Dorsolateral prefrontal cortex (tissue), 122 donors: ENCODE measurements at places on chromosomes 16 and 17.

DNA sequence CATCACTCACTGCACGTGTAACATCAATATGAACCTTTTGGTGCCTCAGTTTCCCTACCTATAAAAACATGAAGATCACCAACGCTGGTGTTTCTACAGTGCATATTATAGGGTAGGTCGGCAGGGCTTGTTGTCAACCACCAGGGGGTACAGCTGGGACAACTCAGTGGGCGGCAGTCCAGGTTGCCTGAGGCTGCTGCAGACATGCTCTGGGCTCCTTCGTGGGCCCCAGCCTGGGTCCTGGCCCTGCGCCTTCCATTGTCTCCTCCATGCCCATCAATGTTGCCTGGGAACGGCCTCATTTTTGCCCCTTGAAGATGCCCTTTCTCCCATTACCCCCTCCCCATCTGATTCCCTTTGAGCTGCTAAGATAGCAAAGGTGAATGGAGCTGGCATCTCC lies 89.8 kb downstream of the GSG1L start:
- no peak for DNase-seq

- no peak for DNase-seq
These were observed 71.6 kb downstream of the MYO1D start for GRCh38 chr17:32805029-32805976.

GRCh38 chr16:88956546-88957432 lies 20.2 kb downstream of the CBFA2T3 start:
- DNase-seq, result no peak

GRCh38 chr16:56300891-56301850 lies 109.9 kb downstream of the GNAO1 start:
- DNase-seq, result peak; percentile 68

DNA sequence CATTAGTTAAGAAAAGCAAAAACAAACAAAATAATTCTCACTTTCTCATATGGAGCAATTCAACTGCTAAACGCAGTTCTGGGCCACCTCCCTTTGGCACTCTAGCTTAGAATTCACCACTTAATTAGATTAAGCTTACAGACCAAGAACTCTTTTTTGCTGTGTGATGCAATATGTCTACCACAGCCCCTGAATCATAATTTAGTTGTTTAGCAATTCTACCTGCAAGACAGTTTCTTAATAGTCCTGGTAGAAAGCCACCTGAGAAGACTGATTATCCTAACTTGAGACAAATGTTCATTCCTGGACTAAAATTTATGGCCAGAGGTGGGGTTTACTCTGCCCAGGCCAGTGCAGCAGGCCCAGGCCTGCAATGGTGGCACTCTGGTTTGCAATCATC lies 205.9 kb downstream of the HS3ST3A1 start:
- no peak for DNase-seq

DNA sequence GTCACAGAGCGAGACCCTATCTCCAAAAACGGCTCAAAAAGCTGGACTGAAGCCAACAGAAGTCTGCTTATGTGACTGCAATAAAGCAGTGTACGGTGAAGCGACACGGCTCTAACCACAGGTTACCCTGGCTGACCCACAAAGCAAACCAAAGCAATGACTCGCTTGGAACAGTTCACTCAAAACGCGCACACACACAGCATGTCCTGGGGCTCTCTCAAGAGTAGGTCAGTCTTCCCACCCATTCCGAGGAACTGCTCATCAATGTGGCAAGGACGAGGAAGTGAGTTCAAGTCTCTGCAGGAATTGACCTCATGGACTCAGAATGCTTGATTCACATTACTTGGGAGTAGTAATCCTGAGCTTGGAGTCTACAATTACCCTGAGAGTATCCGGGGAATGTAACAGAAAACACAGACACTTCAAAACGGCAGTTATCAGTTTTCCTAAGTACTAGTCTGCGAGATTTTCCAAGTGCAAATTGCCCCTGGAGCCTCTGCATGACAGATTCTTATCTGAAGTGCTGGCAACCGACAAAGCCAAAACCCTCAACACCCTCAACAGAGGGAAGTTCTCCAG lies 25.4 kb downstream of the PELP1 start:
- no peak for DNase-seq

GRCh38 chr16:10683170-10683569 lies 11.6 kb downstream of the TEKT5 start:
- DNase-seq, result no peak

- no peak for DNase-seq
These were observed 855 bp downstream of the TUFM start for GRCh38 chr16:28845293-28845692.

DNA sequence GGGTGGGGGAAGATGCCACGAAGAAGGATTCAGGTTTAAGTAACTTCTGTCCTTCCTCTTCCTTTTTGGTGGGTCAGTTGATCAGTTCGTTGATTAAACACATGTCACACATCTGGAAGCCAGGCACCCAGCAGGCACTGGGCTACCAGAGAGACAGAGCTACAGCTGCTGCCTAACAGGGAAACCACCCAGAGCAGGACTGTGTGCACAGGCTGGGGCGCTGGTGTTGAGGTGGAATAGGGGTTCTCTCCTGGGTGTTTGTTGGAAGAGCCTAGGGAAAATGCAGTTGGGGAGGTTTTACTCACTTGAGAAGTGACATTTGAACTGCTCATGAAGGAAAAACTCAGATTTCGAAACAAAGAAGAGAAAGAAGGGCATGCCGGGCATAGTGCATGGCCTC lies 152.4 kb downstream of the IRX5 start:
- DNase-seq, result no peak

DNA sequence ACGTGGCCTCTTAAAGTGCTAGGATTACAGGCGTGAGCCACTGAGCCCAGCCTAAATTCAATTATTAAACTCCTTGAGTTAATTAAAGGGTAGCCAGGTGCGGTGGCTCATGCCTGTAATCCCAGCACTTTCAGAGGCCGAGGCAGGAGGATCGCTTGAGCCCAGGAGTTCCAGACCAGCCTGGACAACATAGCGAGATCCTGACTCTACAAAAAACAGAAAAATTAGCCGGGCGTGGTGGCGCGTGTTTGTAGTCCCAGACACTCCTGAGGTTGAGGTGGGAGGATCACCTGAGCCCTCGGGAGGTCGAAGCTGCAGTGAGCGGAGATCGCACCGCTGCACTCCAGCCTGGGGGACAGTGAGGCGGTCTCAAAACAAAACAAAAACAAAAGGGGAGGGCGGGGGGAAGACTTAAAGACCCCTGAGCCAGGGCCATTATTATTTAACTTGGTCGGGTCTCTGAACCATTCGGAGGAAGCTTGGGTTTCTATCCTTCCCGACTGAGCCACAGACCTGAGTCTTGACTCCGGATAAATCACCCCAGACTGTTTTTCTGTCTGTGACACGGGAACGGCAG lies 19.5 kb downstream of the BCL7C start:
- DNase-seq, result no peak

DNA sequence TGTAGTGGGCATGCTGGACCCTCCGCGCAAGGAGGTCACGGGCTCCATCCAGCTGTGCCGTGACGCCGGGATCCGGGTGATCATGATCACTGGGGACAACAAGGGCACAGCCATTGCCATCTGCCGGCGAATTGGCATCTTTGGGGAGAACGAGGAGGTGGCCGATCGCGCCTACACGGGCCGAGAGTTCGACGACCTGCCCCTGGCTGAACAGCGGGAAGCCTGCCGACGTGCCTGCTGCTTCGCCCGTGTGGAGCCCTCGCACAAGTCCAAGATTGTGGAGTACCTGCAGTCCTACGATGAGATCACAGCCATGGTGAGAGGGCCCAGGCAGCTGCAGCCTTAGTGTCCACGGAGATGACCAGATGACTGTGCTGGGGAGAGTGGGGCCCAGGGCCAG lies 22.3 kb downstream of the ATP2A1 start:
- DNase-seq, result no peak

- no peak for DNase-seq
These were observed 161.6 kb downstream of the PPM1E start for GRCh38 chr17:58917228-58917627.

- DNase-seq, result no peak
These were observed 22.1 kb downstream of the CIBAR2 start for GRCh38 chr16:85090181-85090580.

DNA sequence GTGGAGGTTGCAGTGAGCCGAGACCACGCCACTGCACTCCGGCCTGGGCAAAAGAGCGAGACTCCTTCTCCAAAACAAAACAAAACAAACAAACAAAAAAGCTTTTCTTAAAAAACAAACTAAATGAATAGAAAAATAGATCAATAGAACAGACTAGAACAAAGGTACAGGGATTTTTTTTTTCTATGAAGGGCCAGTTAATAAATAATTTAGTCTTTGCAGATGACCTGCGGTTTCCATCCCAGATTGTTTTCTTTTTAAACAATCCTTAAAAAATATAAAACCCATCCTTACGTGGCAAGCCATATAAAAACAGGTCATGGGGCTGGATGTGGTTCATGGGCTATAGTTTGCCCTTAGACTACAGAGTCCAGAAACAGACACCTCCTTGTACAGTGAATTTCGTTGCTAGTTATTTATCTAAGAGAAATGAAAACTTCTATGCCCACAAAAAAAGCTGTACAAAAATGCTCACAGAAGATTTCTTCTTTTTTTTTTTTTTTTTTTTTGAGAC lies 45.4 kb downstream of the CREBBP start:
- DNase-seq, result no peak

- no peak for DNase-seq
These were observed 916 bp downstream of the PAGR1 start for GRCh38 chr16:29816694-29817441.

DNA sequence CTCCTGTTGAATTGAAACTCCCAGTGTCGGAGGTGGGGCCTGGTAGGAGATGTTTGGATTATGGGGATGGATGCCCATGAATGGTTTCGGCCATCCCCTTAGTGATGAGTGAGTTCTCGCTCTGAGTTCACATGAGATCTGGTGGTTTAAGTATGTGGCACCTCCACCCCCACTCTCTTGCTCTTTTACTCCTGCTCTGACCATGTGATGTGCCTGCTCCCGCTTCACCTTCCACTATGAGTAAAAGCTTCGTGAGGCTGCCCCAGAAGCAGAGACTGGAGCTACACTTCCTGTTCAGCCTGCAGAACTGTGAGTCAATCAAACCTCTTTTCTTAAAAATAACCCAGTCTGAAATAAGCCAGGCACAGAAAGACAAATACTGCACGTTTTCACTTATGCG lies 512.4 kb downstream of the HS3ST4 start:
- DNase-seq, result no peak

DNA sequence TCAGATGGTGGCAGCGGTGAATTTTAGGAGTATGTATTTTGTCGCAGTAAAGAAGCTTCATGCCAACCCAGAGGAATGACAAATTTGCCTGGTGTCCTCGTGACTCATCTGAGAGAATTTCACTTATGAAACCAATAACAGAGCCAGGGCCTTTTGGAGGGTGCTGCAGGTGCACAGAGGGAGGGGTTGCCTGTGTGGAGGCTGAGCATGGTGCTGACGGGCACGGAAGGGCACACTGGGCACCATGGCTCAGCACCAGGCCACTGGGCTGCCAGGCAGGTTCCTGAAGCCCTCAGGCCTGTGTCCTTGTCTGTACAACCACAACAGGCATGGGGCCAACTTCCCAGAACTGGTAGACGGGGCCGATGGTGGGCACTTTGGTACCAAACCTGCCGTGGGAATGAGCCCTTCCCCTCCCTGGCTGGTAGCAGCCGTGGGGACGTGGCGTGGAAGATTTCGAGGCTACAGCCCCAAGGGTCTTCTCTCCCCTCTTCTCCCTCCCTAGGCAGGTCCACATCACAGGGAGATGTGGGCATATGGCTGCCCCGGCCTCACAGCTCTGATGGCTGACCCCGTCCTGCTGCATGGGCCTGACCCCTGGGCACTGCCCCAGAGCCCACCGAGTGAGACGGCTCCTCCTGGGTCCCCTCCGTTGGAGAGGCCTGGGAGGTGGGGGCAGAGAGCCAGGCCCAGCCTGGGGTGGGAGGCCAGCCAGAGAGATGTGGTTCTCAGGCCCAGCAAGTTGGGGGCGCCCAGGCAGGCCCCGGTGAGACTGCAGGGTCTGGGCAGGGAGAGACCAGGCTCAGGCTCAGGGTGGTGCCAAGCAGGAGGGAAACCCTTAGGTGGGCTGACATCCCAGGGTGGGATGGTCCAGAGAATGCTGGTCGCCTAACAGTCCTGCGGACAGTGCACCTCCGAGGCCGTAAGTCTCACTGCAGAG lies 30.2 kb upstream of the ZNF469 start:
- DNase-seq, result peak; percentile 34

GRCh38 chr17:57645950-57646665 lies 99.0 kb downstream of the CCDC182 start:
- DNase-seq, result no peak

GRCh38 chr16:30715750-30716445 lies 16.9 kb downstream of the SRCAP start:
- no peak for DNase-seq

- DNase-seq, result no peak
These were observed 5.7 kb downstream of the GOSR2 start for GRCh38 chr17:46928467-46929261.

DNA sequence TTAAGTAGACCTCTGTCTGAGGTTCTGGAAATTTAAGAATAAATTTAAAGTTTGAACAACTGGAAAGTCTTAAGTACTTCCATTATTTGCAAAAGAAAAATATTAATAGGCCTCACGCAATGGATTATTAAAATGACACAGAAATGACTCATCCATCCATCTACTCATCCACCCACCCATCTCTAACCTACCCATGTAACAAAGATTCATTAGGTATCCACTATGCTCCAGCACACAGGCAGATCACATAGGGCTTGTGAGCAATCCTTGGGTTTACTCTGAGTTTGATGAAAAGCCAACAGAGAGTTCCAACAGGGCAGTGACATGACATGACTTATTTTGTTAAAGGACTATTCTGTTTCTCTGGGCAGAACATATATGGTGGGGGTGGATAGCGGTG lies 93.3 kb downstream of the HELZ start:
- DNase-seq, result no peak

GRCh38 chr16:26087091-26087490 lies 395.3 kb downstream of the HS3ST4 start:
- no peak for DNase-seq

DNA sequence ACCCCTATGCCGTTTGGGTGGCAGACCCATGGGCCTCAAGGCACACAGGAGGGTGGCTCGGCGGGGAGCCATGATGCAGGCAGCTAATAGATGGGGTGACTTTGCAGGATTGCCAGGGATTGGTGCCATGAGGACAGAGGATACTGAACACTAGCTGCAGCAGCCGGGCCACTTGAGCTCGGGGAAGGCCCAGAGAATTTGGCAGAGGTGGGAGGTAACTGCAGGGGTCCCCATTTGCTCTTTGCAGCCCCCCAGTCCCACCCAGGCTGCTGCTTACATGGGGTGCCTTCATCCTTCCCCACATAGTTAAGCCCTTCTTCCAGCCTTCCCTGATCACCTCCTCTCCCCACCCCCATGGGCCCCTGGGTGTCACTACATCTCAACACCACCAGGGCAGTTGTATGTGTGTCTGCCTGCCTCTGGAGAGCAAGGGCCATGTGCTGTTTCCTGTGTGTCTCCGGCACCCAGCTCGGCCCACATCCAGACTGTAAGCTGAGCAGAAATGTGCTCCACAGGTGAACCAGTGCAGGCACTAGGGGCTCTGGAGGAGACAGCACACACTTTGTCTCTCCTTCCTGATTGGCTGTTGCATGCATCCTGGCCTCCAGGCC lies 52.0 kb downstream of the SREBF1 start:
- DNase-seq, result no peak

GRCh38 chr16:10982465-10983150 lies 38.2 kb downstream of the CLEC16A start:
- DNase-seq, result no peak
